Suppressor macrophage (primary cell): ENCODE measurements at places on chromosomes 4 and X.
A peak's percentile ranks its signal among the peaks of the same experiment; 100 is the strongest.

DNA sequence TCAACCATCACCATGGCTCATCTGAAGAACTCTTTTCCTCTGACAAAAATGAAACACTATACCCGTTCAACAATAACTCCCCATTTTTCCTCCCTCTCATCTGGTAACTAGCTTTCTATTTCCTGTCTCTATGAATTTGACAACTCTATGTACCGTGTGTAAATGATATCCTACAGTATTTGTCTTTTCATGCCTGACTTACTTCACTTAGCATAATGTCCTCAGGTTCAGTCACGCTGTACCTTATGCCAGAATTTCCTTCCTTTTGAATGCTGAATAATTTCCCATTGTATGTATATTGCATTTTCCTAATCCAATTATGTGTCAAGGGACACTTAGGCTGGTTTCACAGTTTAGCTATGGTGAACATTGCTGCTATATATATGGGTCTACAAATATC is 18.2 kb downstream of the MAGEA9 start:
- no peak for DNase-seq

GRCh38 chr4:2042204-2042946 is 16.8 kb upstream of the NAT8L start:
- DNase-seq: peak; percentile 36

DNA sequence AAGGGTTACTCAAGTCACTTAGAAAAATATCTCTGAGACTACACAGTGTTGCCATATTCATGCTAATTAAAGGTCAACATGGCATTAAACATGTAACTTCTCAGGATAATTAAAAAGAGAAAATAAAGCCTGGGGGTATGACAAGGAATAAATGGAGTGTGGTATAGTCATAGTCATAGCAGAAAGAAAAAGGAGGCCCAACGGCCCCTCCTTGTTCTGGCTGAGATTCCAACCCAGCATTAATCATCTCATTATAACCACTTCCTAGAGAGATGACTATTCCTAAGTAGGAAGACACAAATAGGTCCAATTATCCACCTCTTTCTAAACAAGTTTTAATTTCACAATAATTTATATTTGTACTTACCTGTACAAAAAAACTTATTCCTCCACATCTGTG is 778.4 kb upstream of the AADAT start:
- no peak for DNase-seq

DNA sequence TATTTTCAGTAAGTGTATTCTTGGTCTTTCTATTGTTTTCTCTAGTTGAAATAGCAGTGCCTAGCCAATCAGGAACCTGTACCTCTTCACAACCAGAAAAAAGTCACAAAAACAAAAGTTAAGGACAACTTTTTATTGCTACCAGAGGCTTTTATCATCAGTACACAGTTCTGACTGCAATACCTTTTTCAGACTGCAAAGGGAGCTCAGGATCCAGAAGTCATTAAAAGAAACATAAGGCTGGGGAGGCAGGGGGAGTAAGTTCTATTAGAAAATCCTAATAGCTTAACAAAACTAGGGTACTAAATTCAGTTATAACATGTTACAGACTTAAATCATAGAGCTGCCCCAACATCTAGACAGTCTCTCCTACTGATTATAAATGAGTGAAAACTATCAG is 28.8 kb downstream of the CCNI start:
- peak; percentile 10 for DNase-seq

DNA sequence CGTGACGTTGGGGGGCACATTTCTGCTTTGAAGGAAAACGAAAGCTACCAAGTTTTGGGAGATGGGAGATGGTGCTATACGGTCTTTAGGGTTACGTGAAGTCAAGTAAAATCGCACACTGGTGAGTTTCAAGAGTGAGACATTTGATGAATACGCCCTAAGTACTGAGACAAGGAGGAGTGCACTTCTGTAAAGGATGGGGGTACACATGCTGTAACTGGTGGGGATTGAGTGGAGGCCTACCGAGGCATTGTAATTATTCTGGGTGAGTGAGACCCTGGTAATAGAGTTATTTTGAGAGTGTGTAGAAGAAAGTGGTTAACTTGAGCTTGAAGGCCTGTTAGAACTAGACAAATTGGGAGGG is 536 bp downstream of the SH3BGRL start:
- DNase-seq: no peak

DNA sequence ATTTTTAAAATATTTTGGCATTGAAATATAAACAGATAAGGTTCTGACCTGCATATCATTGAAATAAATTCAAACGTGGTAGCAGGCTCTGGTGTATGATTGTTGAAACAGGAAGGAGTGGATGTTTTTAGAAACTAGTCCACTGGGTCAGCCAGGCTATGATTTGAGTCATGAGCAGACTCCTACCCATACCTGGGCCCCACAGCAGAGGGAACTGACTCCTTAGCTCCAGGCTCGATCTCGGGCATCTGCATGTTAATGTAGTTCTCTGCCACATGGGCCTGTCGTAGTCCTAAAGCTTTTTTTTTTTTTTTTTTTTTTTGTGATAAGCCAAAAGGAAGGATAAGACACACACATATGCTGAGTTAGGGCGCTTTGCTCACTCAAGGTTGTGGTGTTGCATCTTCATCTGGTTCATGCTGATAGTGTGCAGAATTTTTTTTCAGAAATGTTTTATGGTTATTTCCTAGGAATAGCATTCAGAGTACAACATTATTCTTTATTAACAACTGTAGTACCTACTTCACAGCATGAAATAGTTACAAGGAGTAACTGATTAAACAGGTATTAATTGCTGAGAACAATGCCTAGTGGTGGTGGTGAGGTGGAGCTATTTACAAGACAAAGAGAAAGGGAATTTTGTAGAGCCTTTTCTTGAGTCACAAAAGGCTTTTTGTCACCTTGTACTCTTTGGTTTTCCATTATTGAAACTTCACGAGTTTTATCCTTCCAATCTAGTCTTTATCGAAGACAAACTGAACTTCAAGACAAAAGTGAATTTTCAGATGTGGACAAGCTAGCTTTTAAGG is 27.3 kb downstream of the OFD1 start:
- DNase-seq: peak; percentile 33

GRCh38 chrX:275967-276580 is 5.1 kb upstream of the PLCXD1 start:
- DNase-seq: peak; percentile 74

GRCh38 chr4:182556580-182556979 is 313.4 kb downstream of the TENM3 start:
- DNase-seq: no peak

GRCh38 chr4:109916027-109916409 is 3.3 kb downstream of the EGF start:
- DNase-seq: no peak

- DNase-seq: no peak
These were observed 65.1 kb upstream of the DIAPH2 start for GRCh38 chrX:96619588-96619987.

DNA sequence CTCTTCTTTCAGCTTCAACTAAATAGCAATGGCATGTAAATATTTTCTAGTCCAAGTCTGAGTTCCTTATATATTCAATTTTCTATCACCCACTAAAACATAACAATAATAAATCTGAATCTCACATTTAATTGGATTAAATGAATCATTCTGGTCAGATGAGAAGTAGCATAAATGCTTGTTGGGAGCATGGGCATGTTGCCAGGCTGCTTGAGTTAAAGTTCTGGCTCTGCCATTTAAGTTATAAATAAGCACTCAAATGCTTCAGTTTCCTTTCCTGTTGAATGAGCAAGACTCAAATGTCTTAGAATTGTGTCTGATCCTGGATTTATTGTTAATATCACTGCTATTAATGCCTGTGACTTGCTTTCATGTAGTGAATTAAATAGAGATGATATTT is 496.3 kb downstream of the STPG2 start:
- DNase-seq: no peak

DNA sequence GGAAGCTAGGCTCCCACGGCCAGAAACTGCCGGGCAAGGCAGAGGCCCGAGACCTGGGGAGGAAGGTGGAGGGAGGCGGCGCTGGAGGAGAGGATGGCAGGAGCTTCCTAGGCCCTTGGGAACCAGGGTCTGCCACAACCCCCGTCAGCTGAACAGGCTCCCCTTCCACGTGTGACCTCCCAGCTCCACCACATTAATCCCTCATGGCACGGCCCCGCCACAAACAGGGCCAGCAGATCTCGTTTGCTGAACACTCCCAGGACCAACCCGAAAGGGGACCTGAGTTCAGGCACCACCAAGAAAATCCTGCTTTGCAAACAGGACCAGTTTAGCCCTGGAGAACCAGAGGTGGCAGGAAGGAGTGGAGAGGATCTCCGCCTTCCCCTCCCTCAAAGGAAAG is 62.7 kb downstream of the FHDC1 start:
- no peak for DNase-seq

DNA sequence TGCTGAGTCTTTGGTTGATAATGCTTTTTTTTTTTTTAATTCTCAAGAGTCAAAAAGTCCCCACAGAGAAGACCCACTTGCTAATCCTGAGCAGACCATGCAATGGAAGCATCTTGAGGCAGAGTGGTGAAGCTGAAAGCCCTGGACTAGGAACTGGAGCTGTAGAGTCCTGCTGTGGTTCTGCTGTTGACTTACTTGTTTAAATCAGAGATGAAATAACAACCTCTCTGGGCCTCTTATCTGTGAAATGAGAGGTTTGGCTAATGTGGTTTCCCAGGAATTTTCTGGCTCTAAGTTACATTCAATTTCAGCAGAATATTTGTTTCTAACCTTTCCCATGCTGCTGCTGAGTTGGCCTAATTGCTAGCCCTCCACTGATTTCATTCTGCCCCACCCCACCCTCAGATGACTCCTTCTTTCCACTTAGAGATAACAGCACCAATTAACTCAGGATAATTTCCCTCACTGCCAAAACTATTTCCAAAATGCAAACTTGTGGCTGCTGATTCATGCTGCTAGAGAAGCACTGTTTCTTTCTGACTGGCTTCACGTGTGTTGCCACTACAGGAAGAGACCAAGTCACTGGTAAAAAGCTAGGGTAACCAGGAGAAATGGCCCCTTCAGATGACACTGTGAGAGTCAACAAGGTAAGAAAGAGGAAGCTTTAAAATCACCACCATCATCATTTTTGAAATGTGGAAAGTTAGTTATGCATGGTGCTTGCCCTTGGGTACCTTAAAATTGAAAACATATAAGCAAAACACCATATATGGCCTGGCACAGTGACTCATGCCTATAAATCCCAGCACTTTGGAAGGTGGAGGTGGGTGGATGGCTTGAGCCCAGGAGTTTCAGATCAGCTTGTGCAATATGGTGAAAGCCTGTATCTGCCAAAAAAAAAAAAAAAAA is 326.4 kb downstream of the DCHS2 start:
- DNase-seq: no peak

DNA sequence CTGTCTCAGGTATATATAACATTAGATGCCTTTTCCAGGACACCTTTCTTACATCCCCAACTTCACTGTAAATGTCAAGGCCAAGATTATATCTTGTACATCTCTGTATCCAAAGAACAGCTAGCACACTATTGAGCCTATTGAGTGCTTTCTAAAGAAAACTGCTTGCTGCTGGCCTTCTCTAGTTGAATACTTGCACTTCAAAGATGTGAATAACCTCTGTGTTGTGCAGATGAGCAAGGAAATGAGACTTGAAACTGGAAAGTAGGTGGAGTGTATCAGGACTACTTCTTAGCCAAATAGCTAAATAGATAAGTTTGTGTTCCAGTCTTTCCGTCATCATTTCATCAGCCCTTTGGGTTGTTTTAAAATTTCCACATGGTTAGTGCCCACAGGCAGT is 704.4 kb upstream of the AMOT start:
- DNase-seq: no peak
